ENCODE measurements at places on chromosomes 7 and 10.

DNA sequence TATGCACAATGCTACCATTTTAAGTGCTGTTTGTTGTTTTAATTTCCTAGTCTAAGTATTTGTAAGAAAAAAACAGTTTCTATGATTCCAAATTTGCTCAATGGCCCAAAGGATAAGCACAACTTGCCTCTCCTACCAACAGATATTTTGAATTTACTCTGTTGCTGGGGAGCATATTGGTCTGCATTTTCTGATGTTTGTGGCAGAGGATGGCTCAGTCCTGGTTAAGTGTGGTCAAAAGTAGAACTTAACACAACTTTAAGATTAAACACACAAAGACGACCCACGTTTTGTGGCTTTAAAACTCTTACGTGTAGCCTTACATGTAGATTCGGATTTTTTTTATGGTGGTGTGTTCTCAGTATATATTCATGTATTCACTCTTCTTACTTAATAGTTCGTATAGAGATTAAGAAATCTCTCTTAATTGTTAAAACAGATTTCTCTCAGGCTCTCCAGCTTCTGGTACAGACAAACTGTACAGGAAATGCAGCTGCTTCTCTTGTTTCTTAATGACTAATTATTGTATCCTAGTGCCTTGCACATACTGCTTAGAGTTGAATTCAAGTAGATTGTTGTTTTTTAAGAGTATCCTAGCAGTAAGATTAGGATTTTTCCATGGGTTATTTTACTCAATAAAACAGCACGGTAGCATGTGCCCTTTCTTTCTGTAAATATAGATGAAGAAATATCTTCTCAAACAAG lies 86.2 kb downstream of the GPR85 start:
- no peak for DNase-seq

GRCh38 chr10:68047122-68047521 lies 28.0 kb downstream of the HERC4 start:
- DNase-seq: no peak

GRCh38 chr10:116723428-116724281 lies 18.7 kb downstream of the HSPA12A start:
- peak; percentile 83 for DNase-seq

DNA sequence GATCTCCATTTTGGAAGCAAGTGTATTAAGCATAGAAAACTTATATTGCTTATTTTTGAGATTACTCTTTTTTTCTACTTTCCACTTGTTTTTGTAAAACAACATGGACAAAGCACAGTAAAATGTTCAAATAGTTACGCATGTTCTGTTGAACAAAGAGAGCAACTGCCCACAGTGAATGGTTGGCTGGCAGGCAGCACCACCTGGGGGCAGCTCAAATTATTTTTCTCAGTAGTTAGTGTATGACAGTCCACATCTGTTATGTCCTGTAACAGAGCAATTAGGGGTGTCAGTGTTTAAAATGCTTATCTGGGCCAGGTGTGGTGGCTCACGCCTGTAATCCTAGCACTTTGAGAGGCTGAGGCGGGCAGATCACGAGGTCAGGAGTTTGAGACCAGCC lies 46.1 kb upstream of the CACUL1 start:
- no peak for DNase-seq

- DNase-seq: peak; percentile 11
These were observed 184.1 kb downstream of the ELFN1 start for GRCh38 chr7:1853986-1854865.

GRCh38 chr7:4650433-4651047 lies 31.6 kb upstream of the FOXK1 start:
- no peak for DNase-seq

GRCh38 chr7:2280424-2280823 lies 33.8 kb downstream of the SNX8 start:
- DNase-seq: no peak

GRCh38 chr10:16809074-16809718 lies 8.0 kb downstream of the RSU1 start:
- DNase-seq: peak; percentile 25

GRCh38 chr10:36003031-36003600 lies 361.0 kb upstream of the FZD8 start:
- no peak for DNase-seq

DNA sequence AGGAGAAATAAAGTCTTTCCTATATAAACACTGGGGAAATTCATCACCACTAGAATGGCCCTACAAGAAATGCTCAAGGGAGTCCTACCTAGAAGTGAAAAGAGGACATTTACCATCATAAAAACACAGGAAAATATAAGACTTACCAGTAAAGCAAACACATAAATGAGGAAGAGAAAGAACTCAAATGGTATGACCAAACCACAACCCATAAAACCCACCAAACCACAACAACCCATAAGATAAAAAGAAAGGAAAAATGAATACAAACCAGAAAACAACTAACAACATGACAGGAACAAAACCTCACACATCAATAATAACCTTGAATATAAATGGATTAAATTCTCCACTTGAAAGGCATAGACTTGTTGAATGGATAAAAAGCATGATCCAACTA lies 71.9 kb upstream of the DIP2C start:
- DNase-seq: no peak

DNA sequence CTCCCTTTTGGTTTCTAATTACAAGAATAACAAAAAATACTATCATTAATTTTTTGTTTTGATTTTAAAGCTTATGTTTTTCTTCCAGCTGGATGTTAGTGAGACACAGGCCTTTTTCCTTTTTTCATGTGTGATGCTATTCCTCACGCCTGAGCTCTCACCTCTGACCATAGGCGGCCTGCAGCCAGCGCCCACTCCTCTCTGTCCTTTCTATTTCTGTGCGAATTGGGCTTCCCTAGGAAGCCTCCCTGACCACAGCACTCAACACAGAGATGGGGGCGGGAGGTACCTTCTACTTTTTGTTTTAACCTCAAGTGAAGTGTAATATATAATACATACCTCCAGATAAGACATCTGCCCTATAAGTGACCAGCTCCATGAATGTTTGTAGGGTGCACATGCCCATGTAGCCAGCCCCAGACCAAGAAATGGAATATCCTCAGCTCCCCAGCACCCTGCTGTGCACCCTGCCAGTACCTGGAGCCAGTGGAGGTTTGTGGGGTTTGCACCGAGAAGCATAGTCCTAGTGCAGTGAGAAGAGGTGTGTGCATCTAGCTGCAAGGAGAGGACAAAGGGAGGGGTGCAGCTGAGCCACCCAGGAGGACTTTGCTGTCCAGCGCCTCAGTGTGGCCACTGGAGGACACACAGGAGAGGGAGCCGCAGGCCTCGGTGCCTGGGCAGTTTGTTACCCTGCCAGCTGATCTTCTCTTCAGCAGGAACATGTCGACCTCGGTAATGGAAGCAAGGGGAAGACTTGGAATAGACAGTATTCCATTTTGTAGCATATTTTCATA lies 38.5 kb downstream of the BNIP3 start:
- no peak for DNase-seq

DNA sequence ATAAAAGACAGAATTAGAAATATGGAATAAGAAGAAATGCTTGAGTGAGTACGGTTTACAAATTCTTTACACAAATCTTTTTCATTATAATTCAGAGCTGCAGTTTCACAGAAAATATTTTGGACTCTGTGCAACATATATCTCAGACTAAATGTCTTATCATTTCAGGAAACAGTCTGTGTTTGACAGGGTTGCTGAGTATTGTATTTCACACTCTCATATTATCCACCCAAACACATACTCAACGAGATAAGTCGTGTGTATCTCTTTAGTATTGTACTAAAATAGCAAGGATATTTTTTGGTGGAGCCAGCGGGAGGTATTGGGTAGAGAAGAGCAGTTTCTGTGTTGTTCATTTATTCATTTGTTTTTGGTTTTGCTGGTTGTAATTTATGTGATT lies 39.0 kb upstream of the SLC39A12 start:
- no peak for DNase-seq

- no peak for DNase-seq
These were observed 281.2 kb upstream of the VSTM2A start for GRCh38 chr7:54260941-54261371.

GRCh38 chr7:139054101-139054500 lies 18.3 kb upstream of the ZC3HAV1L start:
- no peak for DNase-seq

GRCh38 chr10:18044976-18045720 lies 93.4 kb downstream of the SLC39A12 start:
- DNase-seq: no peak

DNA sequence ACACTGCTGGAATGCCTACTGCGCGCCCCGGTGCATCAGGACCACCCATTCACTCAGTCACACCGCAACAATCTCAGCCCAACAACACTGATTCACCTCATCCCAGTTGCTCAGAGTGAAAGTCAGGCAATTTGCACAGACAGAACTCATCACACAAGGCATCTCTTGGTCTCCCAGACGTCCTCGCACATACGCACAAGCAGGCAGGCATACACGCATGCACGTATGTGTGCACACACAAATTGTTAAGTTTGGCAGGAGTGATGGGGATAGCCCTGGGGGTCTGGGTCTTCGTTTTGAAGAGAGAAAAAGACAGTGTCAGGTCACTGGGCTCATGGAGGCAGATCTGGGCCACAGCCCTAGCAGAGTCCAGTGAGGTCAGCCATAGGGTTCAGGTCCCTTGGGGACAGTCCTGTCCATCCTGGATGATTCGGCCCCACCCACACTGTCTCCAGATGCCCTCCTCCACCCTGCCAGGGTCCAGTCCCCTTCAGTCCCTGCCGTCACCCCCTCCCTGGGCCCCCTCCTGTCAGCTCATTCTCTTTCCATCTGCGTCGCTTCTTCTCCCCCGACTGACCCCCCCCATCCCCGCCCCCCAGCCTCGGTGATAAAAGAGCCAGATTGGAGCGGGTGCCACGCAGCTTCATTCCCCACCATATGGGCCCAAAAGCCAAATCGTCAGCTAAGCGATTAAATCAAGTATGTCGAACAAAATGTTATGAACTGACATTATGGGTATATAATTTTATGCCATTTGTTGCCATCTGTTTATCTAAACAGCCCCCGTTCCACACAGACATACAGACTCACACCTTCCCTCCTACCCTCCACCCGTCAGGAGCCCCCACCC lies 48.5 kb upstream of the SLF2 start:
- DNase-seq: no peak

DNA sequence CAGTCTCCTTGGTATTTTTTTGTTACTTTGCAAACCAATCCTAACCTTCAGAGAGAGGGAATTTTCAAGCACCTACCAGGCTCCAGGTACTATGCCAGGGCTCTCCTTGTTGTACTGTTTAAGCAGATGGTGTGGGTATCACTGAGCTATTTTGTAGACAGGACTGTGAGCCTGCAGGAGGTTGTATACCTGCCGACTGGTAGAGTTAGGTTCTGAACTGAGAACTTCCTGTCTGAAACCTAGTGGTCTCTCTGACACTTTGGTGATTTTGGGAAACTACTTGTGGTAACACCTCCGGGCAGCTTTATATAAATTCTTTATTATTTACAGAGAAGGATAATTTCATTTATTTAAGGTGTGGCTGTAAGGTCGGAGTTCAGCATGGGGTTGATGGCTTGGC lies 4.6 kb downstream of the ZNF853 start:
- no peak for DNase-seq

DNA sequence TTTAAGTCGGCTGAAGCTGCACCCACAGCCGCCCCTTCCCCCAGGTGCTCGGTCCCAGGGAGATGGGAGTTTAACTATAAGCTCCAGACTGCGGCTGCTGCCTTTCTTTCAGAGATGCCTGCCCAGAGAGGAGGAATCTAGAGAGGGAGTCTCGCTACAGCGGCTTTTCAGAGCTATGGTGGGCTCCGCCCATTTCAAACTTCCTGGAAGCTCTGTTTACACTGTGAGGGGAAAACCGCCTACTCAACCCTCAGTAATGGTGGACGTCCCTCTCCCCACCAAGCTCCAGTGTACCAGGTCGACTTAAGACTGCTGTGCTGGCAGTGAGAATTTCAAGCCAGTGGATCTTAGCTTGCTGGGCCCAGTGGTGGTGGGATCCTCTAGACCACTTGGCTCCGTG lies 135.4 kb downstream of the CXCL12 start:
- no peak for DNase-seq
